ENCODE measurements at places on chromosomes 16 and 17. TPM values are rescaled to one million over a fixed set of nuclear protein-coding genes. Genes with fewer than 3 reads are reported as not detected.

DNA sequence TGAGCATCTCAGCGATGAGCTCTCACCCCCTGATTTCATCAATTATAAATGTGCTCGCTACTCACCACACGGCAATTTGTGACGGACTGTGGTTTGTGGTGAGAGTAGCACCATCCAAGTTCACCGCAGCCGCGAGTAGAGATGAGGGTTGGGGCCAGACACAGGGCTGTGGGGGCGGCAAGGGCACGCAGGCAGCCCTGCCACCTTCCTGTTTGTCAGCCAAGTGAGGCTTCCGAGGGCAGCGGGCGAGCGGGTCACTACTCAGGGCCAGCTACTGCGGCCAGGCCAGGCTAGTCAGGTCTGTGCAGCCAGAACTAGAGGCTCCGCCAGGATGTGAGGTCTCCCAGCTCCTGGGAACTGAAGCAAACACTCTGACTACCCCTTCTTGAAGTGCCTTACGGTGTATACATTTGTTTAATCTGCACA, 39.6 kb upstream of the MEOX1 start:
- no peaks in the 10 kb centered on the region for H3K27me3 ChIP-seq
- no peak for DNase-seq
- no peak overlapping the region for H3K27ac ChIP-seq
- H3K36me3 ChIP-seq, result no peaks in the 10 kb centered on the region
- no peak overlapping the region for H3K4me3 ChIP-seq
- H3K4me1 ChIP-seq, result no peaks in the 10 kb centered on the region

DNA sequence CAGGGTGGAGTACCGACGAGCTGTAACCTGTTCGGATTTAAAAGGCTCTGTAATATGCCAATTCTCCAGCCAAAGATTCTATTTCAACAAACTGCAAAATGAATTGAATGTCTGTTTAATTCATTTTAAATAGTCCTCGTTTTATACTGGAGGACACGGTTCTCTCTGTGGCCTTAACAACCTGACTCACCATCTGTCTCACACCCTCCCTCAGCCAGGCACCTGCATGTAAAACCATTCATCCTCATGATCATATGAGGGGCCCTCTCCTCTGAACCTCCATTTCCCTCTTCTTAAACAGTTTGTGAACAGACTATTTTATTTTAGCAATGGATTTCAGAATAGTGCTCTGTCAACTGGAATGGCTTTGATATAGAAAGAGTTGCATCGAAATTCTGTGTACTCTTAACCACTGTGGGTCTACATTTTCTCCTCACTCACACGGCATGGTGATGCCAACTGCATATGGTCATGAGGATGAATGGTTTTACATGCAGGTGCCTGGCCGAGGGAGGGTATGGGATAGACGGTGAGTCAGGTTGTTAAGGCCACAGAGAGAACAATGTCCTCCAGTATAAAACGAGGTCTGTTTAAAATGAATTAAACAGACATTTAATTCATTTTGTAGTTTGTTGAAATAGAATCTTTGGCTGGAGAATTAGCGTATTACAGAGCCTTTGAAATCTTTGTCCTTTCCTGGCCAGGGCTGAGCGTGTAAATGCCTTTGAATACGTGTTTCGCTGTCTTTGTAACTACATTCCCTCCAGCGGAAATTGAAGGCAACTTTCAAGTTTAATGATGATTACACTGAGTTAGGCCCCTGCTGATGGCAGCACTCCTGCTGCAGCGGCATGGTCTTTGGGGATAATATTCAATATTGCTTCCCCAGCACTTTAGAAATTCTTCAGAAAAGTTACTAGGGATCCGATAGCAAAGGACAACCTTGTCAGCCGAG, 329.6 kb downstream of the SNX29 start:
- H3K4me1 ChIP-seq, result no peaks in the 10 kb centered on the region
- no peak overlapping the region for H3K27ac ChIP-seq
- no peaks in the 10 kb centered on the region for H3K36me3 ChIP-seq
- H3K4me3 ChIP-seq, result no peak overlapping the region
- DNase-seq, result no peak
- no peaks in the 10 kb centered on the region for H3K27me3 ChIP-seq

DNA sequence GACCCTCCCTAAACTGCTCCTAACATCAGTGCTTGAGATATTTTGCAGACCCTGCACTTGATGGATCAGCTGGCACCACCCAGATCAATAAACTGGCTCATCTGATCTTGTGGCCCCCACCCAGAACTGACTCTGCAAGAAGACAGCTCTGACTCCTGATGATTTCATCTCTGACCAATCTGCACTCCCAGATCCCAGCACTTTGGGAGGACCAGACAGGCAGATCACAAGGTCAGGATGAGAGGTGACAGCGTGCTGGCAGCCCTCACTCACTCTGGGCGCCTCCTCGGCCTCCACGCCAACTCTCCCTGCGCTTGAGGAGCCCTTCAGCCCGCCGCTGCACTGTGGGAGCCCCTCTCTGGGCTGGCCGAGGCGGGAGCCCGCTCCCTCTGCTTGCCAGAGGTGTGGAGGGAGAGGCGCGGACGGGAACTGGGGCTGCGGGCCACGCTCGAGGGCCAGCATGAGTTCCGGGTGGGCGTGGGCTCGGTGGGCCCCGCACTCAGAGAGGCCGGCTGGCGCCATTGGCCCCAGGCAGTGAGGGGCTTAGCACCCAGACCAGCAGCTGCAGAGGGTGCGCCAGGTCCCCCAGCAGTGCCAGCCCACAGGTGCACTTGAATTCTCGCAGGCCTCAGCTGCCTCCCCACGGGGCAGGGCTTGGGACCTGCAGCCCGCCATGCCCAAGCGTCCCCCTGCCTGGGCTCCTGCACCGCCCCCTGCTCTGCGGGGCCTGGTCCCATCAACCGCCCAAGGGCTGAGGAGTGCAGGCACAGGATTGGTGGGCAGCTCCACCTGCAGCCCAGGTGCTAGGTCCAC, 2.4 kb upstream of the C16orf54 start:
- no peak overlapping the region for H3K4me3 ChIP-seq
- no peaks in the 10 kb centered on the region for H3K27me3 ChIP-seq
- H3K4me1 ChIP-seq, result no peaks in the 10 kb centered on the region

DNA sequence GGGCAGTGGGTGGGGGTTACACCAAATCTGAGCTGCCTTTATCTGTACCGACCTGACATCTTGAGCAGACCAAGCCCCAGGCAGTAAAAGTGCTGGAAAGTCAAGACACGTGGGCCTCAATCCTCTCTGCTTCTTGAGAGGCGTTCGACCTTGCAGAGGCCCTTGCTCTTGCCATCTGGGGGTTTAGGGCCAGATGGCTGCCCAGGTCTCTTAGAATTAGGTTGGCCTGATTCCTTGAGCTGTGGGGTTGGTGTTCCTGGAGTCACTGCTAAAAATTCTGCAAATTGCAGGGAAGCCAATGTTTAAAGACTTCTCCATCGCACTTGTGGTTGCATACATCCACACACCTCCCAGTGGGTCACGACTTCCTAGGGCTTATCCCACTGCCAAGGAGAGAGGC, 238.2 kb upstream of the ASIC2 start:
- no peaks in the 10 kb centered on the region for H3K4me1 ChIP-seq
- H3K36me3 ChIP-seq, result no peaks in the 10 kb centered on the region
- no peak overlapping the region for H3K4me3 ChIP-seq
- no peak overlapping the region for H3K27ac ChIP-seq
- H3K27me3 ChIP-seq, result no peaks in the 10 kb centered on the region
- DNase-seq, result no peak

DNA sequence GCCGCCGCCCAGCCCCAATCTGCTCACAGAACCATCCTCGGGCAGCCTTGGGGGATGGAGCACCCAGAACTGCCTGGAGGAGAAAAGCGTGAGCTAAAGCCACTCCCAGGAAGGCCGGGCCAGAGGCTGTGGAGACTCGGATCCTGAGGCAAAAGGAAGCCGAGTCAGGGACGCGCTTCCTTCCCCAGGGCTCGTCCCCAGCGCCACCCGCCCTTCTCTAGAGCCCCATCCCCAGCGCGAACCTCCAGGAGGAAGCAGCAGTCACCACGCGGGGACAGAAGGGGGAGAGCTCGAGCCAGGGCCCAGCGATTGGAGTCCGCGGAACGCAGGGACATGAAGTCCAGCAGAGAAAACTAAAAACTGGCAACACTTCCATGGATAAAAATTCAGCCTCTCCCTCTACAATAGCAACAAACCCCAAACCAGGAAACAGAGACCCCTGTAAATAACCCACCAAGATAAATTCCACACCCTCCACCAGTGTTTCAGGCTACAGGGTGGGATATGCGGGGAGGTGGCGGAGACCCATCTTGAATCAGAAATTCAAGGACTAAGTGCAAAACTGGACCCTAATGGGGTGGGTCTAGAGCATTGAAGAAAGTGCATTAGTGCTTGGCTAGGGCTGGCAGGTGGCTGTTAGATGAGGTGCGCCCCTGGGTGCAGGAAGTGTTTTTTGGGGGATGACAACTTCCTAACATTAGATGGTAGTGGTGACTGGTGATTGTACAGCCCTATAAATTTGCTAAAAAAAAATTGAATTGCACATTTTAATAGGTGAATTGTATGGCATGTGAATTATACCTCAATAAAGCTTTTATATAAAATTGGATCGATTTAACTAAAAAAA, 116.1 kb upstream of the METRNL start:
- H3K27me3 ChIP-seq, result no peaks in the 10 kb centered on the region
- H3K4me3 ChIP-seq, result no peak overlapping the region
- H3K27ac ChIP-seq, result no peak overlapping the region
- H3K36me3 ChIP-seq, result no peaks in the 10 kb centered on the region
- peak; percentile 46 for DNase-seq
- H3K4me1 ChIP-seq, result no peaks in the 10 kb centered on the region

DNA sequence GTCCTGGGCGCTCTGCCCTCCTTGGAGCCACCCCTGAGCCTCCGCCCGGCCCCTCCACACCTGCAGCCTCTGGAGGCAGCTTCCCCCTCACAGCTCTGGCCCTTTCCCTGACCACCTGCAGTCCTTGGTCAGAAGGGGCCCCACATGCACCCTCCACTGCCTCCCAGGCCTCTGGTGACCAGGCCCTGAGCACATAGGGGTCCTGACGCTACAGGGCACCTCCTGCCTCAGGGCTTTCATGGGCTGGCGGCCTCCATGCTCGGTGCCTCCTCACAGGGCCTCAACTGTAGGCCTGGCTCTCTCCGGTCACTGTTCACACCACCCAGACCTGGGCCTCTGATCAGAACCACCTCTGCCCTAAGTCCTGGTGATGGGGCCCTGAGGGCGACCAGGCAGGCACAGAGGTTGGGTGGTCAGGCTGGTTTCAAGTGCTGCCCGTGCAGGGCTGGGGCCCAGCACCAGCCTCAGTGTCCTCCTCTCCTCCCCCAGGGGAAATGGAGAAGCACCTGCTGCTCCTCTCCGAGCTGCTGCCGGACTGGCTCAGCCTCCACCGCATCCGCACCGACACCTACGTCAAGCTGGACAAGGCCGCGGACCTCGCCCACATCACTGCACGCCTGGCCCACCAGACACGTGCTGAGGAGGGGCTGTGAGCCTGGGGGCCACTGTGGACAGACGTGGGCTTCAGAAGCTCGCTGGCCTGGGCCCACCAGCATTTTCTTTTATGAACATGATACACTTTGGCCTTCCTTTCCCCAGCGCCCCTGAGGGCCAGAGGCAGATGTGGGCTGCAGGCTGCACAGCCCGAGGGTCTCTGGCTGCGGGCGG, 3.9 kb downstream of the APRT start:
- DNase-seq, result no peak
- no peaks in the 10 kb centered on the region for H3K27me3 ChIP-seq
- H3K4me1 ChIP-seq, result peaks cover 18% of the 10 kb centered on the region
- no peak overlapping the region for H3K4me3 ChIP-seq
- no peaks in the 10 kb centered on the region for H3K36me3 ChIP-seq

Gene PRAC1
- total RNA-seq, result not detected

Gene IRX5
- total RNA-seq, result 0.85 TPM

Measured in pancreas (tissue), 10 donors.